ENCODE measurements at places on chromosomes 16 and 17.

GRCh38 chr16:30896261-30896888, at the start of gene CTF1:
TSS of gene CTF1 (plus strand) at chr16:30896614. CDS start at chr16:30896644, 30 bp downstream.
- DNase-seq, result peak; percentile 87

DNA sequence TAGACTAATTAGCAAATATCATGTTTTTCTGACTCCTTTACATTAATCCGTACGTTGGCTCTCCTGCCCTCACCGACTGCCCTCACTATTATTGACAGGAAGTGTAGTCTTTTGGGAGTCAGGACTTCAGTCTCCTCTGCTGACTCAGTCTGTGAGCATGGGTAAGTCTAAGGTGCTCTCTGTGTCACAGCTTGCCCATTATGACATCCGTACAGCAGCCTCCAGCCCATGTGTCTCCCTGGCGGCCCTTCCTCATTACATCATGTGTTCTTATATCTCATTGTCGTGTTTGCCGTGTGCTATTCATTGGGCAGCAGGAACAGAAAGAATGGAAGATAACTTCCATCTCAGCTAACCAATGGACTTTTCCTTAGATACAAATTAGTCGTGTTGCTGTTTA, 77.5 kb downstream of the MRTFB start:
- peak; percentile 5 for DNase-seq

DNA sequence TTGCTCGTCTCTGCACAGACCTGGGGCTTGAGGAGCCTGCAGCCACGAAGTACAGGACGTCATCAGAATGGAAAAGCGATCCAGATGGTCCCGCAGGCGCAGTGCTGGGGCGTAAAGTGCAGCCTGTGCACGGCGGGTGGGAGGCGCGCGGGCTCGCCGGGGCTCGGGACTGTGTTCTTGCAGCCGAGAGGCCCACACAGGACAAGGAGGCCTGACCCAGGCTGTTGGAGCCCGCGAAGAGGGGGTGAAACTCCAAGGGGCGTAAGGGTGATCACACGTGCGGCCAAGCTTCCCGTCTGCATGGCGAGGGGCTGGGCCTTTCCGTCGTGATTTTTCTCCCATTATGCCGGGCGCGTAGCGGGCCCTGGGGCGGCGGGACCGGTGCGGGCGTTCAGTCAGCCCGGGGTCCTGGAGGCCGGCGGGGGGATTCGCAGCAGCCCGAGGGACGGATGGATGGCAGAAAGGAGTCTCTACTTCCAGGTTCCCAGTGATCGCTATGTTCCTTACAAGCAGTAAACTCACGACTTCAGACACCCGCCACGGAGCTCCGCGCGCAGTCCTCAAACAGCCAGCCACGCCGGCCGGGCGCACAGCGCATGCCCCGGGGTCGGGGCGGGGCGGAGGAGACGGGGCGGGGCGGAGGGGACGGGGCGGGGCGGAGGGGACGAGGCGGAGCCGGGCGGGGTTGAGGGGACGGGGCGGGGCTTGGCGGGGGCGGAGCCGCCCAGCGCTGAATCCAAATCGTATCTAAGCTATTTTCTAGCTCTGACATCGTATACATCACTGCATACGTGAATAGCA, 141.0 kb upstream of the KCNJ18 start:
- peak; percentile 86 for DNase-seq

DNA sequence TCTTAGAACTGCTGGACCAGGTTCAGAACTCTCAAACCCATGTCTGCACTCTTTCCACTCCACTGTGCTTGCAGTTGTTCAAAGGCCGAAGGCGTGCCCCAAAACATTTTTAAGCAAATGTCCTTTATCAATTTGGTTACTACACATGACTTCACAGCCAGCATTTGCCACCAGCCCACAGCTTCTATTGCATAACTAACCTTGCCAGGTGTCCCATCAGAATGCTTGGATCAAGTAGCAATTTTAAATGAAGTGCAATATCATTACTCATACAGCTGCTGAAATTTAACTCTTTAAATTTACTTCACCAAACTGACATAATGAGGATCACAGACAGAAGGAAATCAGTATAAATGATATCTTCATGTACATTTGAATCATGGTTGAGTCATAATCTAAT, 29.8 kb upstream of the HS3ST3A1 start:
- DNase-seq, result peak; percentile 9

DNA sequence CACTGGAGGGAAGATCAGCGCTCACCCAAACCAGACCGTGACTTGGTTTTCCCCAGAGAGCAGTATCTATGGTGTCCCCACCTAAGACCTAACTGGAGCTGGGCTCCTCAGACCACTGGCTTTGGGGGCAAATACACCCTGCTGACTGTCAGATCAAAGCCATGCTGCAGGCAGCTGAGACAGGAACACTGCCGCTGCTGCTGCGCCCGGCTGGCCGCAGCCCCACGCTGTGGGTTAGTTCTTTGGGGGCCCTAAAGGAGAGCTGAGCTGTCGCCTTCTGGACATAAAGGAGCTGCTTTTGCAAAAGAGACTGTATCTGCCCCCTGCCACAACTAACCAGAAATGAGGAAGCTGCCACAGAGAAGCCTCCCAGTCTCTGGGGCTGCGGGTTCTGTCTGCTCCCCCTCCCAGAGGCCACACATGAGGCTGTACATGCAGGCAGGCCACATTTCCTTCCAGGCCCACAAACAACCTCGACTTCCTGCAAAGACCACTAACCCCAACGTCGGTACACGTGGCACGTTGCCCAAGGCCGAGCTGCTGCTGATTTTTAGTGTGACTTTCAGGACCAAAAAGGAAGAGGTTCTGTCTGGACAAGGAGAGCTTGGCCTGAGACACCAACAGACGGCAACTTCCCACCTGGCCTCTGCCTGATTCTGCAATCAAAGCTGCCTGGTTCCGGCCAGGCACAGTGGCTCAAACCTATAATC, 18.2 kb upstream of the ABR start:
- DNase-seq, result peak; percentile 79

DNA sequence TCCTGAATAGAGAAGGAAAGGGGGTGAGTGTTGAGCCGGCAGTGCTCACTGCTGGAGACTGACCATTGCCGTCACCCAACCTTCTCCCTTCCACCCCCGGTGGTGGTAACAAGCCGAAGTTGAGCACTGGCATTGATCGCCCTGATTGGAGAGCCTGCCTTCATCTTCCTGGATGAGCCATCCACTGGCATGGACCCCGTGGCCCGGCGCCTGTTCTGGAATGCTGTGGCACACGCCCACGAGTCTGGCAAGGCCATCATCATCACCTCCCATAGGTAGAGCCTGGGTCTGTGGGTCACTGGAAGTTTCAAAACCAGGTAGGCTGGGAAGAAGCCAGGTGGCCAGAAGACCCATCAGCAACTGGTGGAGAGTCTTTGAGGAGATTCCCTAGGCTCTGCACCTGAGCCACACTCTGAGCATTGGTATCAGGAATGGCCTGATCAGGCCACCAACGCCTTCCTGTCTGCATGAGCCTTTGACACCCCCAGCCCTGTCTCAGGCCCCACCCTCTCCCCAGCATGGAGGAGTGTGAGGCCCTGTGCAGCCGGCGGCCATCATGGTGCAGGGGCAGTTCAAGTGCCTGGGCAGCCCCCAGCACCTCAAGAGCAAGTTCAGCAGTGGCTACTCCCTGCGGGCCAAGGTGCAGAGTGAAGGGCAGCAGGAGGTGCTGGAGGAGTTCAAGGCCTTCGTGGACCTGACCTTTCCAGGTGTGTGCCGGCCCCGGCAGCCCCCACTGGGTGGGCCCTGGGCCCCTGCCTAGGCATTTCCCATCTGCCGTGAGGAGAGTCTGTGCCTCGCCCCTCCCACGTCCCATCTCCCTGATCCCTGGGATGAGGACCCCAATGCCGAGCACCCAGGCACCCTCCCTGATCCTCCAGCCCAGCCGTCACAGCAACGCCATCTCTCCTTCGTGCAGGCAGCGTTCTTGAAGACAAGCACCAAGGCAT, 4.9 kb upstream of the CCNF start:
- no peak for DNase-seq

GRCh38 chr17:58376472-58377000, 24.5 kb upstream of the SUPT4H1 start:
- DNase-seq, result no peak

DNA sequence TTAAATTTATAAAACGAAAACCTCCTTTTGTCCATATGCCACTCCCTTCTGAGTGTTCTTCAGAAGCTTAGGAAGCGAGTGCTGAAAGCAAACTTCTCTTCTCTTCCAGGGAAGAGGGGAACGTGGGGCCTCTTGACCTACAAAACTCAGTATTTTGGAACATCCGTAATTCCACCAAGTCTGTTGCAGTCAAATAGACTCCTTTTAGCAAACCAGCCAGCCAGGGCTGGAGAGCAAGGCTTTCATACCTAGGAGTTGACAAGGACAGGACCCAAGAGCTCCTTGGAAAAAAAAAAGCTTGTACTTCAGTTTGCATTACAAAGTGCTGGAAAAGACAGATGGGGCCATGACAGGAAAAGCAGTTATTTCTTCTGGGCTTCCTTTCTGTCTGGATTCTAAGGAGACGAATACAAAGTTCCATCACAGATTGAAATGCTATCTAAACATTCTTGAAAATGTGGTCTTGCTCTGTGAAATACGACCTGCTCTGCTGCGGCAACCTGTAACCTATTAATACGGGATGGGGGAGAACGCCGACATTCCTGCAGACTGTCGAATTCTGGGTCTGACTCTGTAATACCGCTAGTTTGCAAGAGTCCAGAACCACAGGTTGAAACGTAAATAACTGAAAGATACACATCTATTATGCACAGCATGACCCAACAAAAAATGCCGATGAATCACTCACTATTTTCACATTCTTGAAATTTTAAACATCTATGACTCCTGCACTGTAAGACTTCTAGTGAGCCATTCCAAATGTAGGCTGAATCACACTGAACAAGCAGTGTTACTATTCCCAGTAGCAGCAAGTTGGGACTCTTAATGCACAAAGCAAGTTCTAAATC, 20.6 kb downstream of the VPS53 start:
- DNase-seq, result peak; percentile 97

GRCh38 chr16:84103678-84104077, 13.1 kb downstream of the MBTPS1 start:
- DNase-seq, result peak; percentile 26

DNA sequence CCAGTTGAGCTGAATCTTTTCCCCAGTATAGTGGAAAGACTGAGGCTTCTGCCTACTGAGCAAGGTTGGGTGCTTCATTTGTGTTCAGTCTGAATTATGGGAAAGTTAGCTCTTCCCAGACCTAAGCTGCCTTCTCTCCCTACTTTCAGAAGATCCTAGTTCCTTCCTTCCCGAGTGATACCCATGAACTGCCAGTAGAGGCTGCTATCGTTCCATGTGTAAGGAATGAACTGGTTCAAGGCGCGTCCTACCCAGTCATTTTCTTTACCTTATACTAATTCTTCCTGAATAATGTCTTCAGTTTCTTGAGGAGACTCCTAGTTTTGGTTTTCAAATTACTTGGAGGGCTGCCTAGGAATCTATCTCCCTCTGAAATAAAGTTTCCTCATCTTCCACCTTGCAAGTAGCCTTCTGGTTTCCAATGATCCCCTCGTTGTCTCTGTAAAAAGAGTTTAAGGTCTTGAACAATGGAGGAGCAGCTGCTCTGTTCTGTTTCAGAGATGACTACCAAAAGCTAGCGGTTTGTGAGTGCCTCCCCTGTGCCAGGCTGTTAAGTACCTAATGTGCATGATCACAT, 934 bp upstream of the AOC2 start:
- peak; percentile 82 for DNase-seq

GRCh38 chr16:1696863-1697262, 9.1 kb upstream of the MAPK8IP3 start:
- no peak for DNase-seq

- DNase-seq, result no peak
Observed at GRCh38 chr17:12122075-12122474, 101.4 kb downstream of the MAP2K4 start.

GRCh38 chr17:63824362-63824761, 2.9 kb upstream of the PSMC5 start:
- DNase-seq, result no peak

GRCh38 chr17:70655176-70655958, 486.0 kb downstream of the KCNJ2 start:
- DNase-seq, result no peak

DNA sequence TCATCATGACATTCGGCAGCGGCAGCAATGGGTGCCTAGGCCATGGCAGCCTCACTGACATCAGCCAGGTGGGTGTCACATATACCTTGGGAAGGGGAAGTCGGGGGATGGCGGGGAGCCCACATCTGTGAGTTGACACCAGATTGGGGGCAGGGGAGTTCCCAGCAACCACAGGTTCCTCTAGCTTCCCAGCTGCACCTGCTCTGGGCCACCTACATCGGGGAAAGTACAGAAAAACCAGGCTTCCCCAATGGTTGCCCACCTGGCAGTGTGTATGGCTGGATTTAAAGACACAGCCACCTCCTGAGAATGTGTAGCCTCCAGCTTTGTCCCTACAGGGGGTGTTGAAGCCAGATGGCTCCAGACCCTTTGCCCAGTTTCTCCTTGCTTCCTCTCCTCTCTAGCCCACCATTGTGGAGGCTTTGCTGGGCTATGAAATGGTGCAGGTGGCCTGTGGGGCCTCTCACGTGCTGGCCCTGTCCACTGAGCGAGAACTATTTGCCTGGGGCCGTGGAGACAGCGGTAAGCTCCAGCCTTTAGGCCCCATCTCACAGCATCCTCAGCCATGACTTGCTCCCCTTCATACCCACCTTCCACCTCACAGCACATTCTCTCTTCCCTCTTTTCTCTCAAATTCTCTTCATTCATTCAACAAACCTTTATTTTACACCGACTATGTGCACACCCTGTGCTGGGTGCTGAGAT, 5.0 kb upstream of the TRAF4 start:
- no peak for DNase-seq

DNA sequence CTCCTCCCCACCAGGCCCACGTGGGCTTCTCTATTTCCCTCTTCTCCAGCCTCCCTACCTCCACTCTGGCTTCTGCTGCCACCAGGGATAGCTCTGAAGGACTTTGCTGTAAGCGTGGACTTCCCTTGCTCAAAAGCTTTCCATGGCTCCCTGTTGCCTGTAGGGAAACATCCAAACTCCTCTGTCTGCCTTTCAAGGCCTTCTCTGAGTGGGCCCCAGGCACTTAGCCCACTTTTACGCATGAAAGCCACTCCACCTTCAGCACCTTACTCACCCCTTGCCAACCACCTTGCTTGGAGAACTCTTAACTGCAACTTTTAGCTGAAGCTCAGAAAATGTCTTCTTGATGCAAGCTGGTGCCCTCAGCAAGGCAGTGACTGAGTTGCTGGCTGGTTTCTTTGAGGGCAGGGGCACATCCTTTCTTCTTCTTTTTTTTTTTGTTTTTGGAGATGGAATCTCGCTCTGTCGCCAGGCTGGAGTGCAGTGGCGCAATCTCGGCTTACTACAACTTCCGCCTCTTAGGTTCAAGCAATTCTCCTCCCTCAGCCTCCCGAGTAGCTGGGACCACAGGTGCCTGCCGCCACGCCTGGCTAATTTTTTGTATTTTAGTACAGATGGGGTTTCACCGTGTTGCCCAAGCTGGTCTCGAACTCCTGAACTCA, 52.0 kb upstream of the DLX4 start:
- DNase-seq, result no peak

- no peak for DNase-seq
Observed at GRCh38 chr17:19322129-19322505, 40.4 kb downstream of the B9D1 start.

All from cardiac fibroblast (primary cell).